GM12892 (cell line): ENCODE measurements at places on chromosomes 1 and 21.

GRCh38 chr1:220880726-220881506 is 1.7 kb downstream of the HLX start:
- no peak for DNase-seq

- DNase-seq = no peak
Measured at GRCh38 chr1:107690491-107690890, 274.5 kb downstream of the VAV3 start.

DNA sequence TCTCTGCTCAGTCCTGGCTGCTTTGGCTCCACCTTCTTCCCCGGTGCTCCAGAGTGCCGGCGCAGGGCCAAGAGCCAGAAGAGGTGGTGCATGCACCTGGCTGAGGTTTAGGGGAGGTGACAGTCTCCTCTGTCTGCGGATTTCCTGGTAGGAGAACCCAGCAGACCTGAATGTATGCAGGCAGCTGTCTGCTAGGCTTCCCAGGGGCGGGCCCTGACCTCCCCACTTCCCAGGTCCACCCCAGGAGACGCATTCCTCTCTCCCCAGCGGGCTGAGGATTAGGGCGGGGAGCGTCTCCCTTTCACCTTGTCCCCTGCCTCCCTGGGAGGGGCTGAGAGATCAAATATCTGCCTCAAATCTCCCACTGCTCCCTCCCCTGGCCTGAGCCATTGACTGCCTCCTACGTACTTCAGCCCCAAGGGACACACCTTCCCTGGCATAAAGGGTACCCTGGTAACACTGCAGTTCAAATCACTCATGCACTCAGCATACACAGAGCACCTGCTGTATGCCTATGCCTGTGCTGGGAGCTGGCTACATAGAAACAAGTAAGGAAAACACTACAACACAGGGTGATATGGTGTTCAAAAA is 27.5 kb downstream of the DMBX1 start:
- DNase-seq = no peak

- no peak for DNase-seq
Measured at GRCh38 chr1:7655354-7655753, 115.7 kb upstream of the VAMP3 start.

GRCh38 chr1:43438006-43438405 is 15.7 kb downstream of the HYI start:
- DNase-seq = no peak

- no peak for DNase-seq
Measured at GRCh38 chr1:41743366-41743765, 175.4 kb downstream of the HIVEP3 start.

GRCh38 chr1:21251773-21252471 is 38.3 kb downstream of the ECE1 start:
- DNase-seq = no peak

- DNase-seq = no peak
Measured at GRCh38 chr1:170593173-170594011, 61.4 kb downstream of the GORAB start.

DNA sequence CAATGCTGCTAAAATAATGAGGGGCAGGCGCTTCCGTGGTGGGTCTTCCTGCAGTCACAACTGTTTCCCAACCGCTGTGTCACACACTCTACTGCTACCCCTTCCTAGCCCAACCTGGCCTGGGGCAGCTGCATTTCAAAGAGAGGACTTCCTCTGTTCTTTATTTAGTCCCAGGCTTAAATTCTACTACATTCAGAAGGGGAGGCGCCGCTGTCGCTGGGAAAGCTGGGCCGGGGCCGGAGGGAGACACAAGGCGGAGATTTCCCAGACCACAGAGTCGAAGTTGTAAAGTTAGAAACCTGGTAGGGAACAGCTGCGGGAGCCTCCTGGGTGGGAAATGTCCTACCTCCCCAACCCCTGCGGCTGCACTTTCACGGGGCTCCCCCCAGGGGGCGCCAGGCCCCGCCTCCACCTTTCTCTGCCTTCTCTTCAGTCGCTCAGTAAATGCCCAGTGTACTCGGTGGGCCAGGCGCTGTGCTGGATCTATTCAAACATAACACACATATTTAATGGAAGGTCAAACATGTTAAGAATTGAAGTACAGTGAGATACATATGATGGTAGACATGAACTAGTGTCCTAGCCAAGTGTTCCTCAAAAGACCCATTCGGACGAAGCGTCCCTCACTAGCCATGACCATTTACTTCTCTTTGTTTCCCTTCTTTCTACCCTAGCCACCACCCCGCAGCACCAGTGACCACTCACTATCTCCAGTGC is 23.1 kb downstream of the DYRK3 start:
- peak; percentile 78 for DNase-seq
